Activated CD8-positive, alpha-beta memory T cell treated with anti-CD3 and anti-CD28 coated beads for 48 hours (primary cell): ENCODE measurements at places on chromosomes 3 and 15.

DNA sequence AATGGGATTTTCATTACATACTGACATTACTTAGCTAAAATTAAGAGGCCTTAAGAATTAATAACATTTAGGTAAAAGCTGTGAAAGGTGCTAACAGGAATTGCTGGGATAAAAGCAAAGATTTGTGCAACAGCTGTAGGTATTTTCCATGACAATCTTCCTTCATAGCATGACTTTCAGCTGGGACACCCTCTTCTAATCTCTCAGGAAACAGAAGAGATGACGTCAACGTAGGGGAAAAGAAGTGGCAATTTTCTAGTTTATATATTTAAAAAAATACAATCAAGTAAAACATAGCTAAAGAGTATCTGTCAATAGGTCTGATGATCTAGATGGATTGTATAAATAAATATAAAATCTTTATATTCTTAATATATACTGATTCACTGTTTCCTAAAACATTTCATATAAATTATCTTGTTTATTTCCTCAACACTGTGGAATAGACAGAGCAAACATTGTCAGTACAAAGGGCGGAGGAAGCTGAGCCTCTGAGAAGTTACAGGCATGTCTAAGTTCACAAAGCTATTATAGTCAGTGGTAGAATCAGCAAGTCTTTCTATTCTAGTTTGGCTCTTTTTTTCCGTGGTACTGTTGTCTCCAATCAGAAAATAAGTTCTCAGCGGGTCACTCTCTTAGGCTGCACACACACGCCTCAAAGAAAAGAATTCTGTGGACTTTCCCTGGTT is 217.0 kb downstream of the P3H2 start:
- DNase-seq, result no peak

- DNase-seq, result peak; percentile 52
Measured at GRCh38 chr3:50192689-50193141, 1.3 kb downstream of the GNAT1 start.

- DNase-seq, result no peak
Measured at GRCh38 chr3:29677421-29677820, 396.6 kb downstream of the RBMS3 start.

- DNase-seq, result no peak
Measured at GRCh38 chr3:119826711-119827608, 45.1 kb downstream of the NR1I2 start.

DNA sequence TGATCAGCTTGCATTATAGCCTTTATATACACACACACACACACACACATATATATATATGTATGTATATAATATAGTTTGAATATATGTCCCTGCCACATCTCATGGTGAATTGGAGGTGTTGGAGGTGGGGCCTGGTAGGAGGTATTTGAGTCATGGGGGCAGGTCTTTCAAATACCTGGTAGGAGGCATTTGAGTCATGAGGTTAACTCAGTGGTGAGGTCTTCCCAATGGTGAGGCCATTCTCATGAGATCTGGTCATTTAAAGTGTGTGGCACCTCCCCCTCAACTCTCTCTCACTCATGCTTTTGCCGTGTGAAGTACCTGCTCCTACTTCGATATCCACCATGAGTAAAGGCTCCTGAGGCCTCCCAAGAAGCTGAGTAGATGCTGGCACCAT is 27.5 kb upstream of the FHIT start:
- no peak for DNase-seq

DNA sequence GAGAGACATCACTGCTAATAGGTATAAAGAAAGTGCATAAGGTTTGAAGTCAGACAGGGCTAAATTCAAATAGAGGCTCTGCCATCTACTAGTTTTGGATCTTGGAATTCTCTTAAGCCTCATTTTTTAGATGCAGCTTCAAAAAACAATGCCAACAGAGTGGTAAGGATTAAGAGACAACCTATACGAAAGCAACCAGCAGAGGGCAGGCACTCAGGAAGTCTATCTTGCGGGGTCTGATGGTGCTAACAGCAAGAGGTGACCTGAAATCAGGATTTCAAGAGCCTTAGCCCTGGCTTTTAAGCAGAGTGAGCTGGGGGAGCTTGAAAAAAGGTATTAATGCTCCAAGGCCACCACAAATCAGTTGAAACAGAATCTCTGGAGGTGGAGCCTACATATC is 40.7 kb downstream of the LDHAL6B start:
- no peak for DNase-seq
